Upper lobe of left lung (tissue), 6 donors: ENCODE measurements at places on chromosomes 12 and 14. TPM values are rescaled to one million over a fixed set of nuclear protein-coding genes. Genes with fewer than 3 reads are reported as not detected.

GRCh38 chr12:4628406-4628805 is 20.4 kb downstream of the AKAP3 start:
- H3K27ac ChIP-seq = no peak overlapping the region
- no peak overlapping the region for H3K4me3 ChIP-seq
- no peak for DNase-seq
- H3K27me3 ChIP-seq = no peaks in the 10 kb centered on the region
- no peaks in the 10 kb centered on the region for H3K36me3 ChIP-seq

- H3K4me3 ChIP-seq = no peak overlapping the region
- no peaks in the 10 kb centered on the region for H3K27me3 ChIP-seq
- H3K4me1 ChIP-seq = peaks cover 22% of the 10 kb centered on the region
- H3K36me3 ChIP-seq = no peaks in the 10 kb centered on the region
- H3K27ac ChIP-seq = peak overlapping the region; percentile 53
These were observed 75.0 kb downstream of the DIP2B start for GRCh38 chr12:50579757-50580267.

Gene HOTAIR
- total RNA-seq = not detected

DNA sequence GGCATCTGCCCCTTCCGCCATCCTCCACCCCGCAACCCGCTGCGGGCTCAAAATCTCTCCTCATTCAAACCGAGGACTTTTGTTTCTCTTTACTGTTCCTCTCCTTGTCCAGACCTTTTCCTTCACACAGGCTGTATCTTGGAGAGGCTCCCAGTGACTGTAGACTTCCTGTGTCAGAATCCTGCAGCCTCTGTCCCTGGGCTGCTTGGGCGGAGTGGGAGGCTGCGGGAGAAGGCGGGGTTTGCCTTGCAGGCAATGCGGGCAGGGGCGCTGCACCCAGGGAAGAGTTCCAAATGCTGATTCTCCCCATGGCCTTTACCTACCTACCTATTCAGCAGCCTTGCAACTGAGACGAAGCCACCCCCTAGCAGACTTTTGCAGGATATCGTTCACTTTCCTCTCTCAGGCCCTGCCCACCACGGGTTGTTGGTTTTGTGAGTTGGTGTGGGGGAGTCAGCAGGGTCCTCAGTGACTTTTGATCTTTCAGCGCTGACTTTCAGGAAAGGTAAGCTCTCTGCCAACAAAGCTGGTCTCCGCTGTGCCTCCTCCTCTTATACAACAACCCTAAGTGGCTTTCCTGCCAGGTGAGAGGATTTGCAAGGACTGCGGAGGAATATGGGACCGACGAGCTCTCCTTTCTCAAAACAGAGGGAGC is 79.0 kb upstream of the KCNA1 start:
- DNase-seq = no peak
- H3K4me3 ChIP-seq = no peak overlapping the region
- H3K36me3 ChIP-seq = no peaks in the 10 kb centered on the region

DNA sequence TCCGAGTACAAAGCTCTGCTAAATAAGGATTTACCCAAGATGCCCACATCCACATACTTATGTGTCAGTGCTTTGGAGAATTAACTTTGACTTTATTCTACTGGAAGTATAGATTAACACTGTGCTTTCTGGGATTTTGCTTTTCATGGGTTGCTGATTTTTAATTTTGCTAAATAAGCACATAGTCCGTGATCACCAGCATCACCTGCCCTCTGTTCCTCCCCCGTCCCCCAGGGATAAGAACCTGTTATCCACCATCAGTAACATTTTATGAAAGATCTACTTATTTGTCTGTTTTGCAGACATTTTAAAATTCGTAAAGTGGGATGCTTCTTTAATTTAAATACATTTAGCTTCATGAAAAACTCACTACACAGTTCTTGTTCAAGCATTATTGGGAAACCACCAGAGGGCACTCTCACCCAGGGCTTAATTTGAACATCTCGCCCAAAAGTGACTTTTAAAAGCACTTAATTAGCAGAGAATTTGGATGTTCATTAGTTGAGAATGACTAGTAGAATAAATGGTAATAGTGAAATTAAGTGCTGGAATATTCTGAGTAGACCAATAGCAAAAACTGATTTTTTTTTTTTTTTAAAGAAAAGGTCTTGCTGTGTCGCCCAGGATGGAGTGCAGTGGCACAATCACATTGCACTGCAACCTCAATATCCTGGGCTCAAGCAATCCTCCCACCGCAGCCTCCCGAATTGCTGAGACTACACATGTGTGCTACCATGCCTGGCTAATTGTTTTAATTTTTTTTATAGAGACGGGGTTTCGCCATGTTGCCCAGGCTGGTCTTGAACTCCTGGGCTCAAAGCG is 35.7 kb downstream of the MRPL42 start:
- no peak overlapping the region for H3K27ac ChIP-seq
- no peaks in the 10 kb centered on the region for H3K4me1 ChIP-seq
- no peak overlapping the region for H3K4me3 ChIP-seq
- H3K36me3 ChIP-seq = no peaks in the 10 kb centered on the region
- DNase-seq = no peak
